Fibroblast of lung (primary cell): ENCODE measurements at places on chromosomes 11 and 22. TPM values are rescaled to one million over a fixed set of nuclear protein-coding genes. Genes with fewer than 3 reads are reported as not detected.

DNA sequence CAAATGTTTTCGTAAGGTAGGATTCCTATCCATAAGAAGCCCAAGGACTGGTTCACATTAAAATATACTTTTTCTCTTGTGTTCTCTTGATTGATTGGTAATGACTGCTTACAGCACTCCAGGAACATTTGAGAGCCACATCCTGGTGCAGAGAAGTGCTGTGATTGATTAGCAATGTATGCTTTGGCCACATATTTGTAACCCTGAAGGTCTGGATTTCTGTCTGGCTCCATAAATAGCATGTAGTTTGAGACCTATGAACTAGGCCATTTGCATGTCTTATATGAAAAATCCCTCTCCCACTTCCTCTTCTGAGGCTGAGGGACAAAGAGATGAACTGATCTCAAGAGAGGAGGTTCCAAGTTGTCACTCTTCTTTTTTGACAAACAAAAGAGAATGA is 49.3 kb upstream of the CD44 start:
- DNase-seq = no peak

DNA sequence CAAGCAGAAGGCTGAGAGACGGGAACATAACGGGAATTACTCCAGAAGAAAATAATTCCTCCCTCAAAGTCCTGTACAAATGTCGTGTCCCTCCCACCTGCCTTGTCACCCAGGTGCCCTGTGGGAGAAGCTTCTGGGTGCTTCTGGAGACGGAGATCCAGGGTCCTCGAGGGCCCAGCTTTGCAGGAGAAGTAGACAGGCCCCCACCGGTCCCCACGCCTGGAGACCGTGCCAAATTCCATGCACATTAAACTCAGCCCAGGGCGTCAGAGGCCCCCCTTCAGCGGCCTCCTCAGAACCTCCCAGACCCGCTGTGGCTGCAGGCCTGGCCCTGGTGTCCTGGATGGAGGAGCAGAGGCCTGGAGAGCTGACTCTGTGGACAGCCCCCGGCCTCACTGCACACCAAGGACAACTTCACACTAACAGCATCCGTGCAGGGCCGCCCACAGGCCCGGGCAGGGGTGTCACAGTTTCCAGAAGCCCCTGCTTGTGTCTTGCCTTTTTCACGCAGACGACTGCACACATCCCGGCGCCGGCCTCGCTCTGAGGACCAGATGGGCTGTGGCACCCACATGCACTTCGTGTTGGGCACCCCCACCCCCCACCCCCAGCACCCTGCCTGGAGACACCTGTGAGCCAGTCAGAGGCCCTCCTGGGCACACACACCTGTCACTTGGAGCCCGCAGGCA is 734.3 kb downstream of the BRD1 start:
- no peak for DNase-seq

DNA sequence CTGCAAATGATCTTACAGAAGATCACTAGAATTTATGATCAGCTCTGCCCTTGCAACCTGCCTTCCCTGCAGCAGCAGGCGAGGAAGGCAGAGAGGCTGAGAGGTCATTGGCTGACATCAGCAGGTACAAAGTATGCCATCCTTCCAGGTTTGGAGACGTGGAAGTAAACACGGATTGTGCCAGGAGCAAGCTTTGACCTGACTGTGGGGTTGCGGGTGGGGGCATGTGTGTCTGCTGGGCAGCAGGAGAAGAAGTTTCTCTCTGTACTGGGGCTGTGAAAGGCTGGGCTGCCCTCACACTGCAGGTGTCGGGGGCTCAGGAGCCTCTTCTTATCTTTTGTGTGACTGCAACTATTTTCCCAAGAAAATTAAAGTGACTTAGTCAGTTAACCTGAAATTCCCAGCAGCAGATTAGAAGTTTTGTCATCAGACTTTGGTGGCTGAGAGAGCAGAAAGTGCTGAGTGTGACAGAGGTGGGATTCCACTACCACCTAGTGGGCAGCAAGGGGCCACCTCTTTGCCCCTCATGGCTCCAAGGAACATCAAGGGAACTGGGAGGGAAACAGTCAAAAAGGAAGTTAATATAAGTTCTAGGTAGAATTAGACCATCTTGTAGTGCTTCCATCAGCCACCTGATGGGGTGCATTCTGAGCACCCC is 565.9 kb downstream of the ETS1 start:
- DNase-seq = peak; percentile 21

DNA sequence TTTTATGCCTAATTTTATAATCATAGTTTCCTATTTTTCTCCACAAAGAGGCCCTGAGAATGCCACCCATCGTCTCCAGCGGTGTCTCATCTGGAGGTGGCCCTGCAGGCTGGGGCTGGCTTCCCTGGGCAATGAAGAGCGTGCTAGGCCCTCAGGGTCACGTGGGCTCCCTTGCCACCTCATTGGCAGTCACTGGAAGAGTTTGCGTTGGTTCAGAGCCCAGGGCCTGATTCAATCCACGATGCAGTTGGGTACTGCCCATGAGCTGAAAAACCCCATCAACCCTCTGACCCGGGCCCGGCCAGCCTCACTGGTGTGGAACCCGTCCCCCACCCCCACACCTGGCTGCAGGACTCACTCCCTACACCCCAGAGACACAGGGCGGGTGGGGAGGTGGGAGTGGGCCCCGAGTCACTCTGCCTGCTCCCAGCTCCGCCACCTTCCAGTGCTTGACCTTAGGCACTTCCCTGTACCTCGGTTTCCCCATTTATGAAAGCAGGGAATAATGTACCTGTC is 43.4 kb upstream of the A4GALT start:
- no peak for DNase-seq

DNA sequence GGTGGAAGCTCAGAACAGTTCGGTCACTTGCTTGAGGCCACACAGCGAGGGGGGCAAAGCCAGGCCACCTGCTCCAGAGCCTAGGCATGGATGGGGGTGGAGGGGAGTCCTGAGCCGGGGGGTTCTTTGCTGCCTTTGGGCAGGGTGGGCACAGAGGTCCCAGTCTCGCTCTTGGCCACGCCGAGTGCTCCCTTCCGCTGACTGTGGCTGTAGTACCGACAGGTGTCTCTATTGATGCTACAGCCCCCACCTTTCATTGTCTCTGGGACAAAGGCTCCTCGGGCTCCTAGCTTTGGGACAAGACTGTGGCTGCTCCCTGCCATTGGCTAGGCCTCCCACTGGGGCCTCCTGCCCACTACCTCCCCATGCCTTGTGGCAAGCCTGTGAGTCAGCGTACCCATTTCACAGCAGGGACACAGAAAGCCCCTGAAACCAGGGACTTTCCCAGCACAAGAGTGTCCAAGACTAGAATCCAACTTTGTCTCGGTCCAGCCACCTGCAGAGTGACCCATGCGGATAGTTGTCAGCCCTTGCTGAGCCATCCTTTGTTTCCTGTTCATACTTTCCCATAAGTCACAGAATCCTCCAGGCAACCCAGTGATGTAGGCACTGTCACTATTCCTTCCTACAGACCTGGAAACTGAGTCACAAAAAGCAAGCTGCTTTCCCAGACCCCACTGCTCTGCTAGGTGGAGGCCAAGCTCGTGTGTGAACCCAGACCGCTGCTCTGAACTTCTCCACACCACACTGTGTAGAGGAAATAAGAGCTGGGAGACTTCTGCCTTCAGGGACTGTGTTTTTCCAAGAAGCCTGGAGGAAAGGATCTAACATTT is 17.2 kb downstream of the MYEOV start:
- no peak for DNase-seq

DNA sequence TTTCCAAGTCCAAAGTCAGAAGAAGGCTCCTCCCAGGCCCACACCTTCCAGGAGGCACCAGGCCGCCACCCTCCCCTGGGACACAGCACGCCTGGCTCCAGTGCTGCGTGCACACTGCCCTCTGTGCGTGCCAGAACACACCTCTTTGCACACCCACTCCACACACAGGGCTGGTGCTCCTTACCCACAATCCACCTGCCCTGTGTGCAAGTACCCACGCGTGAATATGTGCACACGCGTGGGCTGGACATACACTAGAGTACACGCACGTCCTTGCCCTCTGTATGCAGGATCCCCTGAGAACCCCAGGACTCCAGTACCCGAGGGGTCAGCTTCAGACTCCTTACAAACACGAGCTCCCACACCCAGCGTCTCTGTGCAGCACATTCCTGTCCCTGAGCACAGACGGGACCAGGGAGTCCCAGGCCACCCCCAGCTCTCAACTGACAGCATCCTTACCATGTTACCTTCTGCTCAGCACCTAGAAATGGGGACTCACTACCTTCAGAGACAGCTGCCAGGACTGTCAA is 2.8 kb downstream of the DUSP8 start:
- no peak for DNase-seq

DNA sequence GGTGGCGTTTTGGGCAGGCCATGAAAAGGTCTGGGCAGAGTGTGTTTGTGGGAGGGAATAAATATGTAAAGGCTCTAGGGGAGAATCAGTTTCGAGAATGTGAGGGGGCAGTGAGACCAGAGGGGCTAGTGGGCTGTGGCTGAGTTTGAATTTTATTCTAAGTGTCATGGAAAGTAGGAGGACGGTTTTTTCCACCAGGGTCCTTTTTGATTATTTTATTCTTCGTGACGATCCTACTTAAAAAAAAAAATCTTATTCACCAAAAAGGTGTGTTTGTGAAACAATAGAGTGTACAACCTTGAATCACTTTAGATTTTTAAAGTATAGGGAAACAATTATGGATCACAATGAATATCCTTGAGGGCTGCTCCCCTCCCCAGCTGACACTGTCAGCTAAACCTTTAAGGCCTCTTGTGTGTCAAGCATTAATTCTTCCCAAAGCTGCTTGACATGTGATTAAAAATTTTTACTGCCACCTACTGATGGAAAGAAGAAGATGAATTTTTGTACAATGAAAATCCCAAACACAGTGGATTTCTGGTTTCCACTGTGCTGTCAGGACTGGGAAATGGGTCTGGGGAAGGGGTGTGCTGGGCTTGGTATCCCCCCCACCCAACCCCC is 107.5 kb upstream of the OR4B1 start:
- peak; percentile 70 for DNase-seq

TRIM29 gene
- not detected in 2 replicates for total RNA-seq

HBB gene
- not detected in 2 replicates for total RNA-seq

SLC35C1 gene
- 10.4 and 11.8 TPM in 2 replicates for total RNA-seq
